ENCODE measurements at places on chromosomes 1 and 21.

DNA sequence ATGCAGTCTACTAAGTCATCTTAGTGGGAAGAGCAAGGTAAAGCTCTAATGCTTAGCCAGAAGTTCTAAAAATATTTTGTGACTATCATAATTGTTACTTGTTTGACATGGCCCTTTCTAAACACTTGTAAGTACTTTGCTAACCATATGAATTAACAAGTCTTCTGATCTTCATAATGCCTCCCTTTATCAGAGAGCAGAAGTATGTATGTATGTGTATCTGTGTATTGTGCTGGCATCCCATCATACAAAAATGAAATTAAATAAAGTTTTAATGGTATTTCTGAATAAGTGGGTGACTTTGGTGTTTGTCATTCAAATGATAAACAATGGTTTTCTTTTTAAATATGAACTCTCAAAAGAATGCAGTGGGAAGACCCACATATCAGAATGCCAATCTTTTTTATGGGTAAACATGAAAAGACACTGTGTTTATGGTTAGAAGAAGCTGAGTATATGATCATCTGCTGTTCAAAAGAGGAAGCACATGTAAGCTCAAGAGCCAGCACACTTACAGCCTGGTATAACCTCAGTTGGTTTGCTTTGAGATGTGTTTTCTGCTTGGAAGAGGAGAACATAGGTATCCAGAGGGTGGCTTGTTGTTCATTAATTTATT lies 159.6 kb downstream of the CLEC20A start:
- DNase-seq = no peak

DNA sequence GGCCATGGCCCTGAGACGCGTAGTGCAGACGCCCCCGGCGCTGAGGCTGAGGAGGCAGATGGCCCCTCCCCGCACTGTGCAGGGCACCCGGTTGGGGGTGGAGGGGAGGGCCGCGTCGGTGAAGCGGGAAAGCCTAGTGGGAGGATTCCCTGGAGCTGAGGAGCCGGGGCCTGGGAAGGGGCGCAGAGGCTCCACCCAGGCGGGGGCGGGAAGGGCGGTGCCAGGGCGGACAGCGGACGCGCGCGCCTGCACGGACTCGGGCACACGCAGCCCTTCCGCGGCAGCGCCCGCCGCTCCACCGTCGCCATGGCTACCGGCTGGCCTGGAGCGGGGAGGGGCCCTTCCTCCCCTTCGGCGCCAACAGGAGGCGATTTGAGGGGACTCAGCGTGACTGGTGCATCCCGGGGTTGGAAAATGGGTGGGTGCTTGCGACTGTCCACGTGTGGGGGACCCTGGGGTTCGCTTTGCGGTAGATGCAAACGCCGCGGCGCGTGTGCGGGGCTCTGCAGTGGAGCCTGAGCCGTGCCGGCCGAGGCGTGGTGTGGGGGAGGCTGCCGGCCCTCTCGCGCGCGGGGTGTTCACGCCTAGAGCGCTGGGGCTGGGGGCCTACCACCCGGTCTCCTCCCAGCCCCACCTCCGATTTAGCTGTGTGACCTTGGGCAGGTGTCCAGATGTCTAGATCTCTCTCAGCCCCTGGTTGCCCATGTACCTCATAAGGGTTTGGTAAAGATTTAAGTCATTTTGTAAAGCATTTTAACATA lies 35.1 kb downstream of the PTPRF start:
- peak; percentile 63 for DNase-seq

DNA sequence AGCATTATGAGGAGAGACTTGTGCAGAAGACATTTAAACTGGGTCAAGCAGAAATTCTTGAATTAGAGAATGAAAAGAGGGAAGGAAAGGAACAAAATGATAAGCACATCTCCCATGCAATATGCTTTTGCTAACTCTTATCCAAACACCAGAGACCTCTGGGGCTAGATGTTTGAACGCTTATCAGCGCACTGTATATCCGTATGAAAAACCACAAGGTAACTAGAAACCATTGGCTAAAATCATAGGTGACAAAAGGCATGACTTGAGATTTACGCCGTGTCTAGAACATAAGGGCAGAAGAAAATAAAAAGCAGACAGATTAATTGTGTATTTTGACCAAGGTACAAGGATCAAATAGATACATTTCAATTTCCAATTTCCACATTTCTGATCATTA lies 38.0 kb upstream of the TIAM1 start:
- DNase-seq = no peak

DNA sequence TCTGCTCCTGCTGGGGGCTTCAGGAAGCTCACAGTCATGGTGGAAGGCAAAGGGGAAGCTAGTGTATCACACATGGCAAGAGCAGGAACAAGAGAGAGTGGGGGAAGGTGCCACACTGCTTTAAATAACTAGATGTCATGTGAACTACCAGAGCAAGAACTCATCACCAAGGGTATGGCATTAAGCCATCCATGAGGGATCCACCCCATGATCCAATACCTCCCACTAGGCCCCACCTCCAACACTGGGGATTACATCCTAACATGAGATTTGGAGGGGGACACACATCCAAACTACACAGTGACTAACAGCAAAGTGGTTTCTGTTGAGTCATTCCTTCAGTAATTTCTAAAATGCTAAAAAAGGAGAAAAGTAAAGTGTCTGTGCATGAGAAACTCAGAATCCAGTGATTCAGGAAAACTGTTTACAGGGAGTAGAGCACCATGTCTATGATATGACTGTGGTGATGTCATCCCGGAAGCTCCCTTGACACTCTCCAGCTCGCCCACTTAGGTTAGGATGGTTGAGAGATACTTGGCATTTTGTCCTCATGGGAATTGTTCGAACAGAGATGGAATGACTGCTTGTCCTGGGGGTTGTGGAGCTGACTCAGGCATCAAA lies 50.3 kb downstream of the CHD1L start:
- no peak for DNase-seq

GRCh38 chr1:239706245-239706892 lies 320.0 kb downstream of the CHRM3 start:
- no peak for DNase-seq

GRCh38 chr1:118294875-118295642 lies 110.0 kb upstream of the SPAG17 start:
- DNase-seq = no peak

GRCh38 chr1:35835398-35835797 lies 27.6 kb downstream of the AGO4 start:
- DNase-seq = no peak

- DNase-seq = no peak
These were observed 980.9 kb downstream of the BRINP3 start for GRCh38 chr1:189496768-189497167.

- no peak for DNase-seq
These were observed 22.0 kb upstream of the CAMK1G start for GRCh38 chr1:209561532-209561931.

DNA sequence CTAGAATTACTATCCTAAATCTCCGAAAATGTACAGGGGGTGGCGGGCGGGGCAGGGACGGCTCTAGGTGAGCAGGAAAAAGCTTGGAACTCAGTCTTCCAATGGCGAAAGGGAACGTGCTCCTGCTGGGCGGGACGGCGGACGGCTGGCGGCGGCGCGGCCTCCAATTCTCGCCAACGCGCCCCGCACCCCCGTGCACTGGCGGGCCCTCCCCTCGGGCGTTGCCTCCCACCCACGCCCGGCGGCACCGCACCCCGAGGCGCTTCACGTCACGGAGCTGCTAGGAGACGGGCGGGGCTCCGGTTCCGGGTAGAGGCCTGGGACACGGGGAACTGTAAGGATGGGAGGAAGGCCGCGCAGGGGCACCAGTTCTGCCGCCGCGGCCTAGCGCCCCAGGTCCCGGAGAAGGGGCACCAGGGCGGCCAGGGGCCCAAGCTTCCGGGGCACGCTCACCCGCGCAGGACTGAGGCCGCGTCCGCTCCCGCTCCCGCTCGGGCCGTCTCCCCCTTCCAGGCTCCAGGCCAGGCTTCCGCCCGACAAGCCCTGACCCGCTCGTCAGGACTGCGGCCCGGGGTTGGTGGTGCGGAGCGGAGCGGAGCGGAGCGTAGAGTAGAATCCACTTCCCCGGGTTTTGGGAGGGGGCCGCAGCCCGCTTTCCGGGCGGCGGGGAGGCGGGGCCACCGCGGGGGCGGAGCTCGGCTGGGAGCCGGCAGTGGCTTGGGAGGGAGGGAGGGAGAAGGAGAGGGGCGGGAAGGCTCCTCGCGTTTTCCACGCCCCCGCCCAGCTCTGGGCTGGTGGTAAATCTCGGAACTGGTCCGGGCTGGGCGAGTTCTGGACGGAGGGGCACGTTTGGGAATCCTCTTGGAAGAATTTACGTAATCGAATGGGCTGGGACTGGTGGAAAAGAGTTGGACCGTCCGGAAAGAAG lies at the start of gene DDX59:
DDX59 (minus strand) TSS at position 594 of the 928 bp plus-strand sequence. CDS start 3,167 bp downstream, outside the sequence.
- peak; percentile 91 for DNase-seq

- no peak for DNase-seq
These were observed 364.7 kb downstream of the SMYD3 start for GRCh38 chr1:246142320-246142893.

GRCh38 chr1:43077273-43077672 lies 94.8 kb downstream of the EBNA1BP2 start:
- no peak for DNase-seq

DNA sequence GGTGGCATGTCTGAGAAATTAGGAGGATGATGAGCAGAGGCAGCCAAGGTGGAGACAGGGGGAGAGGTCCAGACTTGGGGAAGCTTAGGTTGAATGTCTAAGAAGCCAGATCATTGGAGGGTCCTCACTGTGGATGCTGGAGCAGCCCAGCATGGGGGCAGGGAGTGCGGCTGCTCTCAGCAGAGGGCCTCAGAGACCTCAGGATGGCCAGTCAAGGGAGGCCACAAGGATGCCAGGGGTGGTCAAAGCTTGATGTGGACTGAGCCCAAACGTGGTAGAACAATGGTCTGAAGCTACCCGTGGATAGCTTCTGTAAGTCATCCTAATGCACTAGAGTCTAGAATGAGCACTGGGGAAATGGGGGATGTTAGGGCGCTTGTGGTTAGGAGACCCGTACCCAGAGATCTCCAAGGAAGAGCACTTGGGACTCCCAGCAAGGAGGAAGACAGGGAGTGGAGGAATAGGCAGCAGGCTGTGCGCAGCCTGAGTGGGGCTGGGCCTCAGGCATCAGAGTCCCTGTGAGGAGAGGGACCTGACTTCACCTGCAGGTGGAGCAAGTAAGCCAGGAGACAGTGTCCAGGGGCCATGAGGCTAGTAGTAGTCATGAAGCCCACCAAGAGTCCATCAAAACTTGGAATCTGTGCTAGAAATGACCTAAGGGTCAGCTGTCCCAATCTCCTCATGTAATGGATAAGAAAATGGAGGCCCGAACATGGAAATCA lies 4.3 kb upstream of the S100A9 start:
- no peak for DNase-seq

DNA sequence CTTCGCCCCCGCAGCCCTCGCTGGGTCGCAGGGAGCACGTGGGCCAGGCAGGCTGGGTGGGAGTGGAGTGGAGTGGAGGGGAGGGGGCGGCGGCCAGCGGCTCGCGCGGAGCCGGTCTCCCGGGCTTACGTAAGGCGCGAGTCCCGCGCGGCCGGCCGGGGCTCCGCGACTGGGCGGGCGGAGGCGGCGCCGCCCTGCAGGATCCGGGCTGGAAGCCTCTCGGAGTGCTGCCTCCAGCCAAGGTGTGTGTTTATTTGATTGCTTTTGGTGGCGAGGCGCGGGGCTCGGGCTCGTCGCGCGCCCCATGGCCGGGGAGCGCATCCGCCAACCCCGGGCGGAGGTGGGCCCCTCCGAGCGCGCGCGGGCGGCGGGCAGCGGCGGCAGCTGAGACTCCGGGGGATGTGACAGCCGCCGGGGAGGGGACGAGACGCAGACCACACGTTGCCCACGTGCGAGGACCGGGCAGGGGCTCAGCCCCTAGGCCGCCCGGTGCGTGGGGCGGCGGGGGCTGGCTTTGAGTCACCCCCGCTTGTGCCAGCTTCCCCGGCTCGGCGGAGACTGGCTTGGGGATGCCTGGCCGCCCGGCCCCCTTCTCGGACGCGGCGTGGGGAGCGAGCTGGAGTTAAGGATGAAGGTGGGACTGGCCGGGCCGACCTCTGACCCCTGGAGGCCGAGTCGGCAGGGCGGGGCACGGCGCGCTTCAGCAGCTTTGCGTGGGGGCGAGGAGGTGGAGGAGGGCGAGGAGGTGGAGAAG lies 402 bp upstream of the AK4 start:
- no peak for DNase-seq

GRCh38 chr1:160664573-160665051 lies 17.8 kb upstream of the SLAMF1 start:
- no peak for DNase-seq

- DNase-seq = no peak
These were observed 2.4 kb downstream of the CD84 start for GRCh38 chr1:160576884-160577283.

- no peak for DNase-seq
These were observed 22.6 kb downstream of the PRDM15 start for GRCh38 chr21:41856572-41856971.

DNA sequence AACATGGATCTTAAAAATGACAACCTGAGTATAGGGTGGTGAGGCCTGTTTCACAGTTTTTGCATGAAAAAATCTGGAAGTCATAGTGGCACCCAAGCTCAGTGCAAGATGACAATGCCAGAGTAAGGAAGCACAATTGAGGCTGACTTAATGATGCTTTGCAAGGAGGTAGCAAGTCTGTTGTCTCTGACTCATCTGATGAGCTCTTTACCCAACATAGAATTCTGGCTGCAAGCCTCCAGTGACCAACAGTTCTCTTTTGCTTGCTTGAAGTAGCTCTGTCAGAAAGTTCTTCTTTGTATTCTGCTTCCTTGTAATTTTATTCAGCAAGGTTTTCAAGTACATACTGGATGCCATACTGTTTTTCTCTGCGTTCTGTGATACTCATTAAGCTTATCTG lies 117.1 kb downstream of the FOXD2 start:
- DNase-seq = no peak

DNA sequence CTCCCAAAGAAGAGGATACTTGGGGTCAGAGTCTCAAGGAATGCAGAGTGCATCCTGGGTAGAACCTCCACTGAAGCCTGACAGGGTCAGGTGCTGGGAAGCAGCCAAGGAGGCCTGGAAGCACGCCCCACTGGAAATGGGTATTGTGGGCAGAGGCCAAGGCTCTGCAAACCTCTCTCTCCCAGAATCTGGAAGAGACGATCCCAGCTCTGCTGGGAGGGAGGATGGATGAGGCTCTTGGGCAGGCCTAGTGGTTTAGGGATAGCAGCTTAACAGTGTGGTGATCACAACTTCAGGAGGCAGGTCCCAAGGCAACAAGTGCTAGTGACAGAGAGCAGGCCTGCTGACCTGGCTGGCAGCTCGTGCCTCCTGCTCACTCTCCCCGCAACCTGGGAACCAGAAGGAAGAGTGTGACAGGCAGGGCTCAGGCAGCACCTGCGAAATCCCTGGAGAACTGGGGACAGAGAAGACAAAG lies 641.0 kb downstream of the PLPP3 start:
- DNase-seq = no peak

- no peak for DNase-seq
These were observed 335.8 kb upstream of the KAZN start for GRCh38 chr1:14262637-14263036.

- DNase-seq = peak; percentile 72
These were observed at the start of gene UBQLN4 for GRCh38 chr1:156053768-156054499. UBQLN4 (minus strand) TSS chr1:156053798; CDS start chr1:156053701, 97 bp downstream.
